ENCODE measurements at places on chromosomes 4 and X. TPM values are rescaled to one million over a fixed set of nuclear protein-coding genes. Genes with fewer than 3 reads are reported as not detected.

The WDR17 gene
- total RNA-seq, result under 0.01 TPM

The MSX1 gene
- 2.1 TPM for total RNA-seq

The MORC4 gene
- total RNA-seq, result 6.8 TPM

The GUCY1A1 gene
- total RNA-seq, result 50.6 TPM

The ADGRL3 gene
- total RNA-seq, result 0.13 TPM
